ENCODE measurements at places on chromosomes 2 and 18.

- no peak for DNase-seq
These were observed 378.4 kb upstream of the HNRNPA3 start for GRCh38 chr2:176834226-176834625.

DNA sequence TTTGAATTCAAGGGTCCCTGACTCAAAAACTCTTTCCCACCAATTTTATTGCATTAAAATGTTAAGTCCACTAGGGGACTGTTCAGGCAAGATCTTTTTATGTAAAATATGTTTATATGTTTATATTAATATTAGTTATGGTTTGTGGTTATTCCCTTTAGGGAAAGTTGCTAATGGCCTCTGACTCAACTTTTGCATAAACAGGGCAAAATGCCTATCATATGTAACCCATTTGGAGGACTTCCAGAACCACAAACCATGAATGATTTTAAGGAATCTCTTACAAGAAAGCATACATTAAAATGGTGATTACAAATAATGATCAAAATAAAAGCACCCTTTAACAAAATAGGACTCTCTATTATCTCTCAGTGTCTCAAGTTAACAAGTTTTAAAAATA is 1484.5 kb upstream of the ZEB2 start:
- no peak for DNase-seq

DNA sequence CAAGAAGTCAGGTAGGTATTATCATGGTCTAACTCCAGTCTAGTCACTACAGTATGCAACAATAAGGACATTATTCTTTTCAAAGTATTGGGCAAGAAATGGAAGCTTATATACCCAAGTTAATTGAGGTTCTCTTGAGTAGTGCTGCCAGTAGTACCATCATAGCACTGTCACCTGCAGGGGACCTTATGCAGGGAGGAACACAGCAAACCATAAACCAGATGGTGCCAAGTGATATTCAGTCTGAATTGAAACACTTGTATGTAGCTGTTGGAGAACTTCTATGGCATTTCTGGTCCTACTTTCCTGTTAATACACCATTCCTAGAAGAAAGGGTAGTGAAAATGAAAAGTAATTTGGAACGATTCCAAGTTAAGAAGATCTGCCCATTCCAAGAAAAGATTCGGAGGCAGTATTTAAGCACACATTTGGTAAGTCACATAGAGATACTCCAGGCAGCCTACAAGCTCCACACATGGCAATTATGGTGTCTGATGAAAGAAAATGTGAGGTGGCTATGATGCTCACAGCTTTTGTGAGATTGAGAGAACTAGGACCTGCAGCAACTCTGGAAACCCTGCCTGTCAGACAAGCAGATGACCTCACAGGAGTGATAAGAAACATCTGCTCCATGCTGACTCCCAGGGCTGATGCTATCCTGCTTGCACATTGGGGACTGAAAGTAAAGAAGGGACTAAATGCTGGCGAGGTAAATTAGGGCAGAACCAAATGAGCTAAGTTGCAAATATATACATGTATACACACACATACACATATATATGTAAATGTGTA is 174.7 kb downstream of the MC4R start:
- DNase-seq: no peak

GRCh38 chr2:110674620-110675555 is 3.0 kb downstream of the BUB1 start:
- DNase-seq: no peak

- no peak for DNase-seq
These were observed 32.6 kb upstream of the E2F6 start for GRCh38 chr2:11498543-11499034.

GRCh38 chr18:58135183-58135641 is 91.2 kb downstream of the NEDD4L start:
- DNase-seq: no peak

GRCh38 chr2:140895378-140895777 is 1235.4 kb downstream of the LRP1B start:
- no peak for DNase-seq

DNA sequence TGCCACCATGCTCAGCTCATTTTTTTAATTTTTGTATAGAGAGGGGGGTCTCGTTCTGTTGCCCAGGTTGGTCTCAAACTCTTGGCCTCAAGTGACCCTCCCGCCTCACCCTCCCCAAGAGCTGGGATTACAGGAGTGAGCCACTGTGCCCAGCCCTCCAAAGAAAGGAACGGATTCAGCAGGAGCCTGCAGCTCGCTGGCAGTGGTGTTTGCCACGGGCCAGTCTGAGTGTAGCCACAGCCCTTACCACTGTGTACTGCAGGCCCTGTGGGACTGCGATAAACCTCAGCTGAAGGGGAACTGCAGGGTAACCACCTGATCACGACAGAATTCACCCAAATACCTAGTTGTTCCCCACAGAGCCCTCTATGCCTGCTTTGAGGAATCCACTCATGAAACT is 6.8 kb downstream of the COPS9 start:
- DNase-seq: no peak

DNA sequence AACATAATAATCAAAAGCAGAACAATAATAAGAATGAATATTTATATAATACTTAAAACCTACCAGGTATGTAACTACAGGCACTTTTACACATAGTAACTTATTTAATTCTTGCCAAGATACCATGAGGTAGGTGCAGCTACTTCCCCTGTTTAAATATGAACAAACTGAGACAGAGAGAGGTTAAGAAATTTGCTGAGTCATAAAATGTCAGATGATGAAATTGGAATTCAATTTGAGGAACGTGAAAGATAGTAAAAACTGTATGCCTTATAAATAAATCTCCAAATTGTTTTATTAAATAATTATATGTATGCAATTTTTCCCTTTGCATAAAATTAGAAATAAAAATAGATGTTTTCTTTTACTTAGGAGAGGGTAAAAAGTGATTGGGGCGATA is 1103.3 kb upstream of the NRXN1 start:
- no peak for DNase-seq

DNA sequence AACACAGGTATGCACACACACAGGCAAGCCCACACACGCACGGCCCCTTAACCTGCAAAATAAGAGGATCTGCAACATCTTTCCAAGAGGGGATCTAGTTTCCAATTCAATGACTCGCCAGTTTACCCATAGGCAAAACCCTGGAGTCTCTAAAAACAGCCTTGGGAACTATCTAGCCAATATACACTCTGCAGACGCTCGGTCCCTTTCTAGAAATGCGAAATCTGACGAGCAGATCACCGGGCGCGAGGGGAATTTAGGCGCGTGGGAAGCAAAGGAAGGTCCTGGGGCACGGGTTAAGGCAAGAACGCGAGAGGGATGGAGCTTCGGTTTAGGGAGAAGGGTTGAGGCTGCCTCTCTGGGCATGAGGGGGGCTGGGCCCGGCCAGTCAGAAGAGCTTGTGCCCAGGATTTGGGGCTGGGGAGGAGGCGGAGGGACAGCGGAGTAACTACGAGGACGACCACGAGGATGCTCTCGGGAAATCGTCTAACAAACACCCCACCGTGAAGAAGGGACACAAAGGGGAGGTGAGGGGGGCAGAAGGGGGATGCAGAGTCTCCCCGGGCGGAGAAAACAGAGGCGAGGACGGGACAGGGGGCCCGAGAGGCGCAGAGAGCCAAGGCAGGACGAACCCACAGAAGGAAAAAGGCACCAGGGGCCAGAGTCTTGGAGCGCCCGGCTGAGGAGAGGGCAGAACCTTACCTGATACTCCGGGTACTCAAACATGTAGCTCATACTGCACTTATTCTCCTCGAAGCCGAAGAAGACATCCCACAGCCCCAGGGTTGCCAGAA is 542 bp downstream of the PGAP1 start:
- DNase-seq: no peak

All from esophagus muscularis mucosa (tissue), 4 donors.